ENCODE measurements at places on chromosomes 11 and 22.

DNA sequence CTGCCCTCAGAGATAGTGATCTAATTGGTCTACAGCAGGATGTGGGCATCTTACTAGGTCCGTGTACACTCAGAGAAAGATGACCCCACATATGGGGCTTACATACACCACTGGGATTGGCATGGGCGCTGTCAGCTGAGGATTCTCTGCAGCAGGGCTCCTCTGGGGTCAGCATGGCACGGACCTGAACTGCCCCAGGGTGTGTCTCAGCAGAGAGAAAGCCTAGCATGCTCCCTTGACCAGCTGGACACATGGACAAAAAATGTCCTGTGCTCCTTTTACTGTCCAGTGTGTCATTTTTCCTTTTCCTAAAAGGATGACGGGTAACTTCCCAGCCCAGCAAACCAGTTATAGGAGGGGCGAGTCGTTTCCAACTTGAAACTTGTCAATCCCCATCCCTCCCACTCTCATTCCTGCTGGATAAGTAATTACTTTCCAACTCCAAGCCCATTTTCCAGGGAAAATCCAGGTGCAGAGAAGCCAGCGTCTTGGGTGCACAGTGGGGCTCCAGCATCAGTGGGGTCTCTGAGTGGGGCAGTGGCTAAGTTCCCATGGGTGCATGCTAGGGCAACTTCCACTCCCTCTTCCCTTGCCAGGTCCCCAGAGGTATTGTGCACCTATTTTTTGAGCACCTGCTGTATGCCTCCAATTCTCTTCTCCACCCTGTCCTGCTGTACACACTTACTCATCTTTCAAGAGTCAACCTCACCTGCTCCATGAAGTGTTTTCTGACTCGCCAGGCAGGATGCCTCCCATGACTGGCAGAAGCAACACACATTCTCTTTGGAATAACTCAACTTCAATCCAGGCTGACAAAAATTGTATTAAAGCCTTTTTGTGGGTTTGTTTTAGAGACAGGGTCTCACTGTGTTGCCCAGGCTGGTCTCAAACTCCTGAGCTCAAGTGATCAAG lies 5.0 kb downstream of the VSTM5 start:
- DNase-seq, result no peak

GRCh38 chr11:118071416-118072030 lies 5.4 kb upstream of the TMPRSS4 start:
- DNase-seq, result no peak

GRCh38 chr11:104169091-104169490 lies 5.1 kb upstream of the PDGFD start:
- DNase-seq, result no peak

DNA sequence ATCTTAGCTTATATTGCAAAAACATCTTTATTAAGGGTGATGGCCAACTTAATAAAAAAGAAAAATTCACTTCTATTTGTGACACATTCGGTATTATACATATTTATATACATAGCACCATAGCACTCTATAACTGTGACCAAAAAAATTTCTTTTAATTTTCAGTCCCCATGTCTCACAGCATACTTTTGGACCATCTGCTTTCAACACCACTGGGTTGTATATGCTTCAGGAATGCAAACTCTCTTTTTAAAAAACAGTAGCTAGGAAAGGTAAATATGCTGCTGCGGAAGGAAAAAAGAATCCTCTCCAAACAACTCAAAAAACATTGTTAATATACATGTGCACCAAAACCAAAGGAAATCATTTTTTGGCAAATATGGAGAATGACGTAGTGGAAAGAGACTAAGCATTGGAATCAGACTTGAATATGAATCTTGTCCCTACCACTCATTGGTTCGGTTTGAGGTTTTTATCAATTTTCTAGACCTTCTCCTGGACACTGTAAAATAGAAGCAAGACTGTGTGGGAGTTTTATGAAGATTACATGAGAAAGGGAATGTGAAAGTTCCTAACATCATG lies 227.9 kb downstream of the BLID start:
- DNase-seq, result no peak

DNA sequence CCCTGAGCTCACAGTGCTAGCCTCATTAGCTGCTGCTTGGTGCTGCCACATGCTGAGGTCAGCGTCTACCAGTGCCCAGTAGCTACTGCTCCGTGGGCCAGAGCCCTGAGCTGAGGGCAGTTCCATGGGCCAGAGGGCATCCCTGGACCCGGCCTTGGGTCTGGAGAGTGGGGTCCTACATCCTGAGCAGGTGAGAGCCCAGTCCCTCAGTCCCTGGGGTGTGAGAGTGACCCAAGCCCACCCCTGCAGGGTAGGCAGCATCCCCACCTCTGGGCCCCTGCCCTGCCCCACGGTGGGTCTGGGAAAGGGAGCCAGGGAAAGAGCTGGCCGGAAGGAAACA lies 9.8 kb downstream of the LMNTD2 start:
- no peak for DNase-seq

GRCh38 chr22:29806196-29806595 lies 31.9 kb downstream of the ASCC2 start:
- no peak for DNase-seq

- no peak for DNase-seq
These were observed 29.7 kb upstream of the PCF11 start for GRCh38 chr11:83127310-83127637.

GRCh38 chr22:35766654-35767580 lies 49.2 kb downstream of the APOL5 start:
- DNase-seq, result no peak

- DNase-seq, result no peak
These were observed 115.4 kb downstream of the C11orf58 start for GRCh38 chr11:16853859-16854258.

DNA sequence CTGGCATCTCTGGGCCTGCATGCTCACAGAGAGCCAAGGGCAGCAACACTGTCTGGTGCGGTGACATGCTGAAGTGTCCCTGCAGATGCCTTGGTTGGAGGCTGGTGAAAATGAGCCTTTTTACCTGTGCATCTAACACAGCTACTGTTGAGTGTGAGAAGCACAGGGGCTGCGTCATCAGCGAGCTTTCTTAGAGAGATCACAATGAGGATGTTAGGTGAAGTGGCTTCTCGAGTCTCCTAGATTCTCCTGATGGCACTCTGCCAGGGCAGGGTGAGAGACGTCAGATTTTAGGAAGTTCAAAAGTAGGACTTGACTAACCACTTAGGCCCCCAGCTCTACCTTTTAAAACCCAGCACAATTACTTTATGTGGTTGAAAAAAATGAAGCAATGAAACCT lies 3.6 kb upstream of the SLC15A3 start:
- DNase-seq, result no peak

DNA sequence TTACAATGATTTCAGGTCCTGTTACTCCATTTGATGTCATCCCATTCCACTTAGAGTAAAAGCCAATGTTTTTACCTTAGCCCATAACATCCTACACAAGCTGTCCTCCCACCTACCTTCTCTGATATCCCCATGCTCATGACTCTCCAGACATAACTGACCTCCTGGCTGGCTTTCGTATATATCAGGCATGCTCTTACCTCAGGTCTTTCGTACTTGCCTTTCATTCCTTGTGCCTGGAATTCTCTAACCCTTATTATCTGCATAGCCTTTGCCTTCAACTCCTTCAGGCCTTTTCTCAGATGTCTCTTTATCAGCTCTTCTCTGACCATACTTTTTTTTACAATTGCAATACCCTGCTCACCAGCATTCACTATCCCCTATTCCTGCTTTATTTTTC lies 10.3 kb upstream of the CYB5R2 start:
- no peak for DNase-seq

DNA sequence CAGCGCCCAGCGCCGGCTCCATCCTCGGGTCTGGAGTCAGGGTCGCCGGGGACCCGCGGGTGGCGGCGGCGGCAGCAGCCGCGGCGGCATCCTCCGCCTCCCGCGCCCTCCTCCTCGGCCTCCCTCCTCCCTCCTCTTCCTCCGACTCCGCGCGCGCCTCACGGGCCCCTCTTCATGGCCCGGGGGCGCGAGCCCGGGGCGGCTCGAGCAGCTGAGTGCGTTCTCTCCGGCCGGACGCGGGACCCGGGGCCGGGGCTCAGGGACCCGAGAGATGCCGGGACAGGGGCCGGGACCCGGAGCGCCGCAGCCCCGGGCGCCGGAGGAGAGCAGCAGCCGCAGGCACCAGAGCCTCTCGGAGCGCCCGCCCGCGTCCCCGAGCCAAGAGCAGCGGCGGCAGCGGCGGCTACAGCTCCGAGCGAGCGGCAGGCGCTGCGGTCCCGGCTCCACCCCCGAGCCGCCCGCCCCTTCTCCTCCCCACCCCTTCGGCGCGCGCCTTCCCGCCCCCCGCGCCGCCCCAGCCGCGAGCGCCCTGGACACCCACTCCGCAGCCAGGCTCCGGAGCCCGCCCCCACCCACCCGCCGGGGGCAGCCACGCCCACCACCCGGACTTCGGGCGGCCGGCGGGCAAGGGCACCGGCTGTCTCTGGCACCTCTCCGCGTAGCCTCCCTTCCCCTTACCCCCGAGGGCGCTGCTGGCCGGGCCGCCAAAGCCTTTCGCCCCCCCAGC lies at the start of gene CHST1:
Gene CHST1, minus strand, starts transcription at position 417 of the 727 bp plus-strand sequence. CDS start 14,699 bp downstream, outside the sequence.
- DNase-seq, result peak; percentile 19

- no peak for DNase-seq
These were observed 879.4 kb upstream of the TENM4 start for GRCh38 chr11:80320226-80320625.

GRCh38 chr11:72350752-72351151 lies 83.6 kb downstream of the CLPB start:
- no peak for DNase-seq

DNA sequence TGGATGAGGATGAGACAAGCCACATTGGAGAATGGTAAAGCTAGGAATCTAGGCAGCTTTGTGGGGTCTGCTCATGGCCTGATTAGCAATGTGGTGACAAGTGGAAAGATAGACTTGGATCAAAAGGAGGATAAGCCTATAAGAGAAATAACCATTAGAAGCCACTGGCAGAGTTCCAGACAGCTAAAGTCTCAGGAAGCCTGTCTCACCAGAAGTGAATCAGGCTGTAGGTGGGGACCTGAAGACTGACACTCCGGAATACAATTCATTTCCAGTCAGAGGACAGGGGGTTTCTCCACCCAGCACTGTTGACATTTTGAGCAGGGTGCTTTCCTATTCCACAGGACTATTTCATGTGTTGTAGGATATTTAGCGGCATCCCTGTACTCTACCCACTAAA lies 129.7 kb downstream of the ARHGAP42 start:
- DNase-seq, result no peak

- peak; percentile 65 for DNase-seq
These were observed 9.2 kb downstream of the SIPA1 start for GRCh38 chr11:65646958-65647701.

DNA sequence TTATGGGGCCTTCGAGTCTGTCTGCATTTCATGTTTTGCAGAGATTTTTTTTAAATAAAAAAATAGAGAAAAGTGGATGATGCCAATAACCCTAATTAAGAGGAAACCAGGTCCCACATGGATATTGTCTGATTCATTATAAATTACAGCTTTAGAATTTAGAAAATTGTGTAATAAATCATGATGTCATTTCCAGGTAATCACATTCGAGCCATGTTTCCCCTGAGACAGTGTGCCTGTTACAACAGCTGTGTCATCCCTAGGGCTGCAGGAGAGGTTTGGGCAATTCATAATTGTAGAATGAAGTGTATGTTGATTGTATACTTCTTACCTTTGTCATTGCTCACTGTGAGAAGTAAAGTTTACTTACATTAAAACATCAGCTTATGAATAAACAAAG lies 38.3 kb downstream of the NCAM1 start:
- peak; percentile 91 for DNase-seq

Data from NCI-H1930 (cell line).